Fibroblast of mammary gland (primary cell): ENCODE measurements at places on chromosomes 16 and 17.

- no peak for DNase-seq
Measured at GRCh38 chr17:17782523-17783115, 54.2 kb downstream of the SREBF1 start.

GRCh38 chr16:55475919-55476318 lies 3.1 kb upstream of the MMP2 start:
- no peak for DNase-seq

GRCh38 chr16:30601966-30602365 lies 8.2 kb downstream of the ZNF689 start:
- DNase-seq = no peak

DNA sequence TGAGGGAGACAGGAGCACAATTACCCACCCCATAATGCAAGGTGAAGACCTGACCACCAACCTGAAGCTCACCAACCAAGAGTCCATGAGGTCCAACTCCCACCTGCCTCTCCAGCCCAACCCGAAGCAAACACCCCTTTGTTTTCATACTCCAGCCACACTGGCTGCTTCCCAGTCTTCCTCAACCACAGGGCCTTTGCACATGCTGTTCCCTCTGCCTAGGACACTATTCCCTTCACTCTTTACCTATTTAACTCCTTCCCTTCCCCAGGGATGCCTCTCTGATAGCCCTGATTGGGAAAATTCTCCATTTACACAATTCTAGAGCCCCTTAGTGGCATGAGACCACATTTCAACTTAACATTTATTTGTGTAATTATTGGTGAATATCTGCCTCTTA lies 86.0 kb downstream of the VAT1L start:
- no peak for DNase-seq

DNA sequence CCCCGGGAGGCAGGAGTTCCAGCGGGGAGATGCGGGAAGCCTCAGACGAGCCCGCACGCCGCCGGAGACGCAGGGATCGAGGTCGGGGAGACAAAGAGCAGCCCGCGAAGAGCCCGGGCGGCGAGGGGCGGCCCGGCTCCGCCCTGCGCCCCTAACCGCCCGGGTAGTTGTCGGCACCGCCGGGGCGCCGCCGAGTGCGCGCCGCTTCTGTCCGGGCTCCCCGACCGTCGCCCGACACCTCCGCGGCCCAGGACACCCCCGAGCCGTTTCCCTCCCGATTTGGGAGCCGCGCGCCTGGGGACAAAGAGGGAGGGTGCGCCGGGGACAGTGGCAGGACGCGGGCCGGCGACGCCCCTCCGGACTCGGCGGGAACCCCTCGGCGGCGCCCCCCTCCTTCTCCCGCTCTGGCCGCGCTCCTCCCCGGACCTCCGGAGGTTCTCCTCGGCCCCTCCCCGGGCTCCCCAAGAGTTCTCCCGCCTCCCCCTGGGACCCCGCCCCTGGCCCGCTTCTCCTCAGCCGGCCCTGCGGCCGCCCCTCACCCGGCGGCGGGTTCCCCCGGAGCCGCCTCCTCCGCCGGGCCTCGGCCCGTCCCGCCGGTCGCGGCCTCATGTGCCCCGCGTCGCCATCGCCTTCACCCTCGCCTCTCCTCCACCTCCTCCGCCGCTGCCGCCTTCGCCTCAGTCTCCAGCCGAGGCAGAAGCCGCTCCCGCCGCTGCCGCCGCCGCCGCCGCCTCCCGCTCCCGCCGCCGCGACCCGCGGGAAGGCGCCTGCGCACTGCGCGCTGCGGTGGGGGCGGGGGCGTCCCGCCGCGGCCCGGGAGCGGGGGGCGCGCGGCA lies at the start of gene GJC1:
GJC1 (minus strand) TSS at position 765 of the 836 bp plus-strand sequence. CDS start 24,470 bp downstream, outside the sequence.
- DNase-seq = no peak

DNA sequence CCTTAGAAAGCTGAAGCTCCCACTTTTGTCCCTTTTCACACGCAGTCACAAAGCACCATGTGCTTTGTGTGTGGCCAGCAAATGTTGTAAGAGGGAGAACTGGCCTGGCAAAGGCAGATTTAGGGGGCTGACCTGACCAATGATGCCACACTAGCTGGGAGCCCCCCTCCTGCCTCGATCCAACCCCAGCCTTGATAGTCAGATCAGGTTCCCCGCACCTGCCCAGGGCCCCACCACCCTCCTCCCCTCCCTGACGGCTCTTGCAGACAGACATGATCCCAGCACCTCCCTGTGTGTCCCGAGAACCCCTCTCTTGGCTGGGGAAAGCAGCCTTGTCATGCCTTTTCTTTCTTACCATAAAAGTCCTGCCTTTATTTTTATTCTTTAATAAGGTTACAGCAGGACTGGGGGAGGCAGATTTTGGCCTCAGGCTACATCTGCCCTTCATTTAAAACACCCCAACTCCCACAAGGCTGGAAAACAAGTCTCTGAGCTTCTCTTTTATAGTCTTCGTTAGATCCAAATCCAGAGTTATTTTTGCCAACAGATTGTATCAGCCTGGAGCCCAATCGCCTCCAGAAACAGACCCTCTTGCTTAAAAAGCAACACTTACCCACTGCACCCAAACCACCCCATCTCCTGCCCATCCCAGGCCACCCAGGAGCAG lies 201.8 kb upstream of the CDH5 start:
- DNase-seq = no peak

DNA sequence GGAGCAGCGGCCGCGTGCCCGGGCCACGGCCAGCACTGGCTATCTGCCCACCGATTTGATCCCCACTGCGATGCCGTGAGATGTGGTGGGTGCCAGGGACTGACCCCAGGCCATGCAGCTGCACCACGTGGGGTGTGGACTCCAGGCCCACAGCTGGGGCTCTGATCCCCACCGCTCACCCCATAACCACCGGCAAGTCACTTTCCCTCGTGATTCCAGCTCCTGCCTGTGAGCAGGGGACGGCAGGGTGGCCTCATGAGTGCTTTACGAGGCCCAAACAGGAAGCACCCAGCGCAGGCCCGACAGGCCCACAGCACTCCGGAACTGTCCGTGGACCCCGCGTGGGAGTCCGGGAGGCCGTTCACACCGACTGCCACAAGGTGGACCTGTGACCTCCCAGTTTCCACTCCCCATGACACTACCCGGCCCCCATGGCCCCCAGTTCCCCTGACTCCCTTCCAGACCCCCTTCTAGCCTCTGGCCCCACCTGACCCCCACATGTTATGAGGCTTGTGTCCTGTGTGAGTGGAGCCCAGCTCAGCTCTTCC lies 616 bp downstream of the PTX4 start:
- DNase-seq = no peak

DNA sequence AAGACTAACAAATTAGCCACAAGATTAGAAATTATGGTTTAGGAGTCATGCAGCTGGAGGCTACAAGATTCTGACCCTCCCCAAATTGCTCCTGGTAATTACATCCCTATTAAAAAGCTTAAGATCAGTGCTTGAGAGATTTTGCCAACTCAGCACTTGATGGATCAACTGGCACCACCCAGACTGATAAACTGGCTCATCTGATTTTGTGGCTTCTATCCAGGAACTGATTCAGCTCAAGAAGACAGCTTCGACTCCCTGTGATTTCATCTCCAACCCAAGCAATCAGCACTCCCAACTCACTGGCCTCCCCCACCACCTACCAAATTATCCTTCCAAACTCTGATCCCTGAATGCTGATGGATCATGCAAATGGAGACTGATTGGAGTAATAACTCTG lies 94.8 kb downstream of the TNFRSF13B start:
- peak; percentile 33 for DNase-seq

DNA sequence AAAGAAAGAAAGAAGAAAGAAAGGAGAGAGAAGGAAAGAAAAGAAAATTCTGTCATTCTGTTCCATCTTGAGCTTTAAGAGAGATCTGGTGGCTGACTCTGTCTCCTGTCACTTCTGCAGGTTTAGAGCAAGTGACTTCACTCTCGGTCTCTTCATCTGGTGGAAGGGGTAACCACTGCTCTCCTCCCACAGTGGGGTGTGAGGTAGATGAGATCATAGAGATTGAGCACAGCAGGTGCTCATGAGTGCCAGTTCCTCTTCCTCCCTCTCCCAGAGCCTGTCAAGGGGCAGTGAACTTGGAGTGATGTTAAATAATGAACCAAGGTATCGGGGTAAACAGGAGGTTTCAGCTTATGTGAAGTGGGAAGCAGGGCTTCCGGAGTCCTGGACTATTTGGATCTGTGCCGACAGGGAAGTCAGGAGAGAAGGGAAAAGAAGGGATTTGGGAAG lies 47.7 kb downstream of the BEAN1 start:
- DNase-seq = no peak

GRCh38 chr17:74339537-74340195 lies 13.6 kb downstream of the KIF19 start:
- no peak for DNase-seq

DNA sequence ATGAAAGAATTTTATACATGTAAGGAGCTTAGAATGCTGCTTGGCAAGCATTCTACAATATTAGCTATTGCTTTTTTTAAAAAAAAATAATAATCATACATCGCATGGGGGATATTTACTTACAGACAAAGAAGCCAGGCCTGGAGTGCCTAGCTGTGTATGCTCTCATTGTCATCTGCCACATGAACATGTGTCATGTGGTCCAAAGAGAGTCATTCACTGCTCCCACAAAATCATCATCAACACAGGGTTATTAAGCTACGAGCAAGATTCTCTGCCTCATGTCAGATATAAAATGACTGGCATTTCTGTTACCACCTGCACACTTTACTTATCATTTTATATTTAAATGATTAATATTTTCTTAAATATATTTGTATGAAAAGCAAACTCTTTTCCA lies 1.9 kb upstream of the MT1E start:
- no peak for DNase-seq

DNA sequence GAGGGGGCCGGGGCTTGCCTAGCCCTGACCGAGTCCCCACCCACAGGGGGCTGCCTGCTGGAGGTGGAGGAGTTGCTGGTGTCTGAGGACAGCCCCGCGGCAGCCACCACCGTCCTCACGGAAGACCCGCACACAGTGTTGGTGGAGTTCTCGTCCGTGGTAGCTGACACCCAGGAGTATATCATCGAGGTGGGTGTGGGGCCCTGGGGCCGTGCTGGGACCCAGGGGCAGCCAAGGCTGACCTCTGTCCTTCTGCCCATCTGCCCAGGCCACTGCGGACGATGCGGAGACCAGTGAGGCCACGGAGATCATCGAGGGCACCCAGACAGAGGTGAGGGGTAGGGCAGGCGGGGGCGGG lies 1.5 kb upstream of the DNASE1L2 start:
- DNase-seq = no peak

DNA sequence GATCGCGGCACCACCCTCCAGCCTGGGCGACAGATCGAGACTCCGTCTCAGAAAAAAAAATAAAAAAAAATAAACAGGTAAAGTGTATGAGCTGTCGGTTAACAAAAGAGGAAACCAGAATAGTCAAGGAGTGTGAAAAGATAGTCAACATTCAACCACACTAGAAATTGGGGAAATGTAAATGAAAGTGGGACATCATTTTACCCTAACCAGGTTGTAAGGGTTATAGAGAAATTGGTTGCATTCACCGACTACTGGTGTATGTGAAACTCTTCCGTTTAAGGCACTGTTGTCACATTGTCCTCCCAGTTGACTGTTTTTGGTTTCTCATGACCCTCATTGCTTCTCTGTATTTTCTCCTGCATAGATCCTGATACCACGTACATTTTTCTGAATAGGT lies 62.8 kb downstream of the RABEP1 start:
- no peak for DNase-seq

DNA sequence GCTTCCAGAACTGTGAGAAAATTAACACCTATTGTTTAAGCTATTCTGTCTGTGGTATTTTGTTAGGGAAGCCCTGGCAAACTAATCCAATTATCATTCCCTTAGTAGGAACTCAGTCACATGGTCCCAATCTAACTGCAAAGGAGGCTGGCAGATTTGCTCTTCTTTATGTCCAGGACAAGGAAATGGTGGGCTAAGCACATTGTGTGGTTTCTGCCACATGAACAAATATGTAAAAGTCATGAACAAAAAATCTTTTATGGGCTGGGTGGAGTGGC lies 278.6 kb upstream of the RPL38 start:
- no peak for DNase-seq

- peak; percentile 39 for DNase-seq
Measured at GRCh38 chr16:30927789-30928378, 4.5 kb downstream of the FBXL19 start.

- no peak for DNase-seq
Measured at GRCh38 chr16:84519855-84520254, 15.4 kb upstream of the MEAK7 start.

- DNase-seq = peak; percentile 28
Measured at GRCh38 chr17:4658478-4659305, 17.2 kb upstream of the ALOX15 start.

DNA sequence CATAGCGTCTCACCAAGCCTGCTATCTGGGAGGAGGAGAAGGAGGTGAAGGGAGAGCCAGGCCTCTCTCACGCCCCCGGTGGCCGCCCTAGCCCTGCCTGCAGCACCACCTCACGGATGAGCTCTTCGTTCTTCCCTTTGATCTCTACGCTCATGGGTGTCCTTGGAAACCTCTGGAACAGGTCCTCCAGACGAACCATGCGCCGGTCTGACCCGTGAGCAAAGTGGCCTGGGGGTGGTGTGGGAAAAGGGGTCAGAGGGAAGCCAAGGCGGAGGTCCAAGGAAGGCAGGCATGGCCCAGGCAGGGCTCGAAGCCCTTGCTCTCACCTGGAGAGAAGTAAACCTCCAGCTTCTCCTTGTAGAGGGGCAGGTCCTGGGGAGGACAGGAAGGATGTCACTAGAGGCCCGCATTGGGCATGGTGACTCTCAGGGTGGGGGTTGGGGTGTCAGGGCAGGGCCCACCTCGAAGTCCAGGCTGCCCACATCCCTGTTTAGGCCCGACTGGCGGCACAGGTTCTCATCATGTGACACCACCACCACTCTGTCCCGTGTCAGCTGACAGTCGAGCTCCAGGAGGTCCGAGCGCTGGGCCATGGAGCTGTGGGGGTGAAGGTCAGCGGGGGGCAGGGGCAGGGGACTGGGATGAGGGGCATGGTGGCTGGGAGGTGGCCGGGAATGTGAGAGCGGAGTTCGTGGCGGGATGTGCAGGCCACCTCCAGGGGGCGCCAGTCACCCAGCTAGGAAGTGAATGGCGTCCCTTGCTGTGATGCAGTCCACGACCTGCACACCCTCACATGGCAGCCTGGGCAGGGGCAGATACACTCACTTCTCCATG lies 923 bp downstream of the GDPD3 start:
- DNase-seq = peak; percentile 69

DNA sequence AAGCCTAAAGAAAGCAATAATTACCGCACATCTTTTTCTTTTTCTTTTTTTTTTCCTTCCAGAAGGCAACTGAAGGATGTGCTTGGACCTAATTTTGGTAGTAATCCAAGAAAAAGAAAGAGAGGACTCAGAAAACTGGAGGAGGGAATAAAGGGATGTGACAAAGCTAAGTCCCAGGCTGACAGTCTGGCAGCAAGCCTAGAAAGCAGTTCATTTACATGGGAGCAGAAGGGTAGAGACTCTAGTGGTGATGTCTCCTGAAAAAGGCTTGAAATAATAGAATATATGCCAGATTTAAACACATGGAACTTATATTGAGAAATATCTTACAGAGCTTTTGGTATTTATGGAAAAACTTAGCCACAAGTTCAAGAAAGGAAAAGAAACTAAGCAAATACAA lies 101.0 kb upstream of the SHISA6 start:
- DNase-seq = no peak

DNA sequence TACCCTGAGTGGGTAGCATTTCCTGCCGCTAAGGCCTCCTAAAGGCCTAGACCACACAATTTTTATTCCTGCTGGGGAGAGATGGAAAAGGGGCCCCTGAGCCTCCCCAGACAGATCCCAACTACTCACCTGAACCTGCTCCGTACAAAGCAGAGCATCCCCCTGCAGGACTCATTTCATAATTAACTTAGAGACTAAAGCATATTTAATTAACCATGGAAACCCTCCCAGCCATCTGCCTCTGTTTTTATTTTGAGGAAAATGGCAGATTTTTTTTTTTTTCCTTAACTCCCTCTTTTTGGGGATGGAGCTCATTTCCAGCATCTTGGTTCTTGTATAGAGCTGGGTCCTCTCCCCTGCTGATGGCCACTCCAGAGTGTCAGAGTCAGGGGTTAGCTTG lies 96.5 kb upstream of the CRHR1 start:
- no peak for DNase-seq
